Stimulated activated CD4-positive, alpha-beta T cell treated with anti-CD3 and anti-CD28 coated beads, Interleukin-1b, Interleukin-23, amount 100 ng/mL, for 48 hours (primary cell): ENCODE measurements at places on chromosomes 5 and 9.

DNA sequence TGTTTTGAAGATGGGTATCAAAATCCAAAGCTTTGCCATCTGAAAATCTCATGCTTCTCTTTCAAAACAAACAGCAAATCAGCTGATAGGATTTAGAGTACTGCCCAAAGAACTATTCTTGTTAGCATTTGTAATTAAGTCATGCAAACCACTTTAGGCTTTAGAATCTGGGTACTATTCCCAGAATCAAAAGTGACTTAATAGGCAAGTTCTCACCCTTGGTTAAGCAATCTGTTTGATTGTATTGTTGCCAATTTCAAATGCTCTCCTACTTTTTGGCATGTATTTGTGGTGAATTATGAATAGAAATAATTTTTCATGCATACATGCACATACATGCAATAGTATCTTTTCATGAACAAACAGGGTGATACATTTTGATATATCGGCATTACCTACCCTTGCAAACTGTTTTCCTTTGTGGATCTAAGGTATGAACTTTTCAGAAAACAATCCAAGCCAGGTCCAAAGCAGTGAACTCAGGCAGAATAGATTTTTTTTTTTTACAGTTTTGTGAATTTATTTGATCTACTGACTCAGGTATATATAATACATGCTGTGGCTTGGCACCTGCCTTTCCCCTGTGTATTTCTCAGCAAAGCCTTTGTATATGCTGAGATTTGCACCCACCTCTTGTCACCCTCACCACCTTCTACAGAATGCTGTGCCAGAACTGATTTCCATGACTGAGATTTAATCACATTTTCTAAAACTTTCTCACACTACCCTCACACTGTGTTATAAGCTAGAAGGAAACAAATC is 9.0 kb downstream of the IL33 start:
- DNase-seq, result no peak

DNA sequence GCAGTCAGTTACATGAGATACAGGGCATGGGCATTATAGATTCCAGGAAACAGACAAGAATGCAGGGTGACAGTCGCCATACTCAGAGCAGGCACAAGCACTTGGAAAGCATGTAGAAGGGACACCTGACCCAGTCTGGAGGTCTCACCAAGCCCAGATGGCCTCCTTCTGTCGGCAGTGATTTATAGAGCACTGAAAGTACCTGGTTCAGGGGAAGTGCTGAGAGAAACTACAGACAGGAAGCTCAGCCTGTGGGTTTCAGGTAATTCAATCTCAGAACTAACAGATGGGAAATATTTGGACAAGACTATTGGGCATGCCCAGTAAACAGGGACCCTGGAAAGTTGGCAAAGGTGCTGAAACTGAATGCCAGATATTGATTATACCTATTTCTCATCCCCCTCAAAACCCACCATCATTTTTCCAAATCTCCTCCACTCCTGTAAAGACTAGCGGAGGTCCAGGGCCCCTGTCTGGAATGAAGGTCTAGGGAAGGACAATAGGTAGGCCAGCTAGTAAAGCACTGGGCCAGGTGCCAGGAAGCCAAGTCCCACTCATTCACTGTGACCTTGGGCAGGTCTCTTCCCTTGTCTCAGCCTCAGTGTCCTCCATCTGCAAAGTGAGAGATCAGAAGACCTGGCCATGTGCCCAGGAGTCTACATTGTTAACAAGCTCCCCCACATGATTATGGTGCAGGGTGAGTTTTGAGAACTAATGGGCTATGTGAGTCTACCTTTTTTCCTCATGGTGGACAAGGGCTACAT is 26.9 kb downstream of the KLHL3 start:
- no peak for DNase-seq

DNA sequence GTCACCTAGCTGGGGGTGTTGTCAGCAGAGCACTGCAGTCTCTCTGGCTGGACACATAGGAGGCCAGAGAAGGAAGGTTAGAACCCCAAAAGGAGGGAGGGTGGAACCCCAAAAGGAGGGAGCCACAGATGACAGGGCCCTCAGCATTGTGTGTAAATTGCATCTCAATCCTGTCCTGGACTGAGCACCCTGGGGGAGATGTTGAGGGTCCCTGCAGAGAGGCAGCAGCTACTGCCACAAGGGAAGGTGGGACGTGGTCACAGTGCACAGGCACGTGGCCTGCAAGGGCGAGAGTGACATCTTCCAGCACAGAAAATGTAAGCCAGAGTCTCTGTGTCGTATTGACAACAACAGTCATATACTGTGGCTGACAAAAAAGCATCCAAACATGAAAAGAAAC is 36.5 kb upstream of the CEP72 start:
- no peak for DNase-seq

GRCh38 chr9:91773156-91773555 is 176.9 kb downstream of the ROR2 start:
- DNase-seq, result no peak

- DNase-seq, result no peak
Observed at GRCh38 chr9:72674961-72675360, 153.6 kb downstream of the TMC1 start.

DNA sequence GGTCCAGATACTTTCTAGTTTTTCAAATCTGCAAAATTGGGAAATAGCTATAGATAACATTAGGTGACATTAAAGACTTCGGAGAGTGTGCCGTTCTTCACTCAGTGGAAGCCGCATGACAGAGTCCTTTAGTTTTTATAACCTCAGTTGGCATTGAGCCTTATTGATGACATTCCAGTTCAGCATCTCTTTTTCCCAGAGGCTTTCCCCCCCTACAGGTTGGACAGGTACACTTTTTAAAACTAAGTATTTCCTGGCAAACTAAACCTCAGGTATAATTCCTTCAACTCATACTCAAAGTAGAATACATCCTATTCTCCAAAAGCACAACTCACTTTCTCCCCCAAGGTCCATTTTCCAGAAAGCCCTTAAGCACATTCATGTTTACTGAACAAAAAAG is 58.7 kb downstream of the SLC46A2 start:
- no peak for DNase-seq

DNA sequence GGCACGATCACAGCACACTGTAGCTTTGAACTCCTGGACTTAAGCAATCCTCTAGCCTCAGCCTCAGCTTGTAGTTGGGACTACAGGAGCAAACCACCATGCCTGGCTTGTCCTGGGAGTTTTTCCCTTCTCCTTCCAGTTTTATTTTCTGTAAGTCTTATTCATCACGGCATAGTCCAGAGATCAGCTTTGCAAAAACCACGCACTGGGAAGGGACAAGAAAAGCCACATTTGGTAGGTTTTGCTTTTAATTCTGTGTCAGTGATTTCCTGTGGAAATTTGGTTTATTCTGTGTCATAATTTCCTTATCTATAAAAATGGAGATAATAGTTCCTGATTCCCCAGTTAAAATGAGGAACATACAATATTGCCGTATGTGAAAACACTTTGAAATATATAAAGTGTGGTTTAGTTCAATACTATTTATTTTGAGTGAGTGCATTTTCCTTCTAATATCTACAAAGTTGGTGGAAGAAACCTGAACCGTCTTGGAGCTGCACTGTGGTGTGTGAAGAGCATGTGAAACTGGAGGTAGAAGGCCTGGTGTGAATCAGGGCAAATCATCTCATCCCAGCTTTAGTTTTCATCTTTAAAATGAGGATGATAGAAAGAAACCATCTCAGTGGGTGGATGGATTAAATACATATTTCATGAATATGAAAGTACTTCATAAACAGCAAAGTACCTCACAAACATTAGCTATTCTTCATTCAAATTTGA is 92.8 kb upstream of the ELL2 start:
- no peak for DNase-seq

DNA sequence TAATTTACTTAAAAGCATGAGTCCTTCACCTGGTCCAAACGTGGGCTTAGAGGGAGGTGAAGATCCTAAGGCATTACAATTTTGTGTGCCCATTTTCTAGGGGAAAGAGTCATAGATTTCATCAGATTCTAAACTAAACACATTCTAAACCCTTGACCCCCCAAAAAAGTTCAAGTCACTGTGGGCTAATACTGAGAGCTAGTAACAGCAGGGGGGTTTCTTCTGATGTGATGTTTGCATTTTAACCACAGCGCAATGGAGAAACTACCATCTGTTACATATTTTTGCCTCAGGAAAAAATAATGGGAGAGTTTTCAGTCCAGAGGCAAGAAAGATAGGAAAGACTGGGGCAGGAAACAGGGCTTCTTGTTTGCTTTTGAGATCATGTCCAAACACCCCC is 110.8 kb upstream of the SLC1A3 start:
- no peak for DNase-seq

DNA sequence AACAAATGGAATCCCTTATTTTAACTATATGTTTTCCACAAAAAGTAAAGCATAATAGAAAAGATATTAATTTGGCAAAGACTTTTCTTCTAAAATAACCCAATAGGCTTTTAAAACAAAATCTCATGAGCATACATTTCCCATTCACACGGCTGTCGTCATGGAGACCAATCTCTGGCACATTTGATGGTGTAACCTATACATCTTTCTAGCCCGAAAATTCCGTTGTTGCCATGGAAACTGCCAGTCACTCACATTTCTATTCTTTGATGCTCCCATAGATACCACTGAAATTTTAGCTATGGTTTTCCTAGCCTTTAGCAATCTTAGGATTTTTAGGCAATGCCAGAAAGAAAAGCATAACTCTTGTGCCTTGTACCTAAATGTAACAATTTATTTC is 262.9 kb upstream of the TRPM3 start:
- DNase-seq, result no peak

- peak; percentile 9 for DNase-seq
Observed at GRCh38 chr9:4620881-4621555, 41.1 kb upstream of the PLPP6 start.

DNA sequence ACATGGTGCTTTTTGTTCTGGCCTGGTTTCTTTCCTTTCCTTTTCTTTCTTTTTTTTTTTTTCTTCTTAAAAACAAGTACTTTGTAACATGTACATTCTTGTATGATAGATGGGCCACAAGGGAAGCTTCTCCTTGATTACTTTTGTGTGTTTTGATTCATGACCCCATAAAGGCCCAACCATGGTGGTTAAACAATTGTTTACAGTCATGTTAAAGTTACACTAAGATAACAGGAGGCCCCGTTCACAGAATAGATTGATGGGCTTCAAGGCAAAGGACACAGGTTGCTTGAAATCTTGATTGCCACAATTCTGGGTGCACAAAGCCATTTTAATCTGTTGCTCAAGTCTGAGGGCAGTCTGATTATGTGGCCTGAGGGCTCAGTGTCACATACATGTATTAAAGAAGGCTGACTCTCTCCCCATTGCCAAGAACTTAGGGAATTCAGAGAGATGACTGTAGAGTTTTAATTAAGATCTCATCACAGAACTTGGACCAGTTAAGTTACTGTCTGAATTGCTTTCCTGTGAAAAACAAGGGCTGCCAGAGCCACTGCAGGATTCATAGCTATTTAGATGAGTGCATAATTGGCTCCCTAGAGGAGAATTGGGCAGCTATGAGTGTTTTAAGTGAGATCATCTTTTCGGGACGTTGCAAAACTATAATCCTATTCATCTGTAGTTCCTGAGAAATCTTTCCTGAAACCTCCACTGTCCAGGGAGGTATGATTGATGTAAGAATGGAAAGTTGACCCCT is 163.4 kb downstream of the TLE4 start:
- DNase-seq, result no peak

- no peak for DNase-seq
Observed at GRCh38 chr5:168469816-168470215, 16.5 kb upstream of the RARS1 start.

- DNase-seq, result no peak
Observed at GRCh38 chr9:105672711-105673234, 10.5 kb downstream of the TAL2 start.

- no peak for DNase-seq
Observed at GRCh38 chr9:112093147-112093869, 81.8 kb downstream of the SUSD1 start.

- peak; percentile 17 for DNase-seq
Observed at GRCh38 chr9:109206670-109207069, 39.6 kb upstream of the FRRS1L start.

- DNase-seq, result no peak
Observed at GRCh38 chr9:130268521-130269211, 3.1 kb downstream of the HMCN2 start.

DNA sequence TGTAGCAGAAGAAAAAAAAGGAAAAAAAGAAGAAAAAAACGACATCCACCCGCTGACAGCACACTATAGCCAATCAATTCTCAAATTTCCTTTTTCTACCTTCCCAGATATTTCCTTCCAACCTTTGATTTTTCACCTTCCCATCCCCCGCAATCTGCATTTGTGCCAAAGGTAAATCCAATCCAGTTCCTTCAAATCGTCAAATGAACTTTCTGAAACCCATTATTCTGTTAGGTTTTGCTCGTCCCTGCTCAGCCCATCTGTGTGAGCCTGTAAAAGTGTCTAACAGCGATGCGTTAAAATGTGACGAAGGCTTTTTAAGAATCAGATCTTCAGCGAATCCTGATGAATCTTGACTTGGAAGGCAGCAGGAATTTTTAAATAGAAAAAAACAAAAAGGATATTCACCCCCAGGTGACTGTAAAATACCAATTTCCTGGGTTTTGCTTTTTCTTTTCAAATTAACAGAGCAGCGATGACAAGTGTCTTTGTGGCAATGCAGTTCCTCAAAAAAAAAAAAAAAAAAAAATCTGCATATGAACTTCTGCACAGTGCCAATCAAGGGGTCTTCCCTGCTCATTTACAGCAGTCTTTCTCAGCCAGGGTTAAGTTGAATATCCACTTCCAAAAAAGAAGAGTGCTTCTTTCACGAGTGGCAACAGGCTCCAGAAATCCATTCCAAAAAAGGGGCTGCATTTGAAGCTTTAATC is 367 bp upstream of the SHC3 start:
- DNase-seq, result no peak

- no peak for DNase-seq
Observed at GRCh38 chr5:175288048-175288621, 155.8 kb downstream of the DRD1 start.

DNA sequence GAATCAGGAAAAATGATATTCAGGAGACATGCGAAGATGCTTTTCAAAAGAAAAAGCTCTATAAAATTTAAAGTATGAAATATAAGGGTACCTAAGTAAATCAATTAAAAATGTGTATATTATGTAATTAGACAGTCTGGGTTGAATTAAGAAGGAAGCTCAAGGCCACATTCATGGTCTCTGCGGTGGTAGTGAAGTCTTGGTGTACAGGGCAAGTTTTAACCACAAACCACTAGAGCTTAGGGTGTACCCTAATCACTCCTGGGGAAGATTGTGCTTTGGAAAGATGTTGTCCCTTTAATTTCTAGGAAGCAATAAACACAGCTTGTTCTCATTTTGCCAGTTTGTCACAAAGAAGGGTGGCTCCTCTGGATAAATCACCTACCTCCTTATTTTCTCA is 287.2 kb upstream of the ZNF608 start:
- DNase-seq, result no peak
